Iris pigment epithelial cell (primary cell): ENCODE measurements at places on chromosomes 2 and 18.

- DNase-seq: no peak
These were observed 339.7 kb downstream of the RPRM start for GRCh38 chr2:153138651-153139375.

- peak; percentile 78 for DNase-seq
These were observed at the start of gene CLIP4 for GRCh38 chr2:29114946-29115609. Gene CLIP4, plus strand, starts transcription at chr2:29115415. Its CDS starts 5,974 bp downstream, at chr2:29121389.

- DNase-seq: peak; percentile 20
These were observed 14.6 kb upstream of the DNAJC27 start for GRCh38 chr2:24986372-24986771.

DNA sequence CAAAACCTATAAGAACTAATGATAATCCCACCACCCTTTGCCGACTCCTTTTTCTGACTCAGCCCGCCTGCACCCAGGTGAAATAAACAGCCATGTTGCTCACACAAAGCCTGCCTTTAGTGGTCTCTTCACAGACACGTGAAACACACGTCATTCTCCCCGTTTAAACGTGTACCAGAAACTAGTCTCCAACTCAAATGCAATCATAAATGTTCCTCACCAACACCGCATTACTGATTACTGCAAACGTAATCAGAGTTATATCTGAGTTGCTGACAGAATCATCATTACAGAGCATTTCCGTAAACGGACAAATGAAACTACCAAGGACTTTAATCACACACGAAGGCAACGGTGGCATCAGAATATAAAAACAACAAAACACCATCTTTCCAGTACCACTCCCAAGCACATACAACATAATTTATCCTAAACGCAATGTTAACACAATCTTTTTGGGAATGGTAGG lies 1.9 kb downstream of the CLK1 start:
- DNase-seq: peak; percentile 84

- peak; percentile 21 for DNase-seq
These were observed 393.4 kb downstream of the ALK start for GRCh38 chr2:29527947-29528346.

GRCh38 chr2:11870584-11870983 lies 124.2 kb downstream of the LPIN1 start:
- DNase-seq: no peak

DNA sequence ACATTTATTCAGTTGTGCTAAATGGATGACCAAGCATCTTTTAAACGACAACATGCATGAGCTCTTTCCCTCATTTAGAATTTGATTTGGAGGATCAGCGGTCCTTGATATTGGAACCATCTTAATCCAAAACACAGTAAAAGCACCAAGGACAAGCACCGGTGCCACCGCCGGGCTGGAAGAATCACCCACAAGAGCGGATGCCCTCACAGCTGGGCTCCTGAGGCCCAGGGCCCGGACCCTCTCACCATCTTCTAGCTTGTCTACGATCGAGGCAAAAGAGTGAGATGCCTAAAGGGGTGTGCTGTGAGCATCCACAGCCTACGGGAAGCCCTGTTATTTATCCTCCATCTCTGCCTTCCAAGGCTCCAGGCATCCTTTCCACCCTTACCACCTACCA lies 129.5 kb downstream of the ZNF516 start:
- no peak for DNase-seq

- no peak for DNase-seq
These were observed 333.2 kb downstream of the SOX11 start for GRCh38 chr2:6025391-6025790.

DNA sequence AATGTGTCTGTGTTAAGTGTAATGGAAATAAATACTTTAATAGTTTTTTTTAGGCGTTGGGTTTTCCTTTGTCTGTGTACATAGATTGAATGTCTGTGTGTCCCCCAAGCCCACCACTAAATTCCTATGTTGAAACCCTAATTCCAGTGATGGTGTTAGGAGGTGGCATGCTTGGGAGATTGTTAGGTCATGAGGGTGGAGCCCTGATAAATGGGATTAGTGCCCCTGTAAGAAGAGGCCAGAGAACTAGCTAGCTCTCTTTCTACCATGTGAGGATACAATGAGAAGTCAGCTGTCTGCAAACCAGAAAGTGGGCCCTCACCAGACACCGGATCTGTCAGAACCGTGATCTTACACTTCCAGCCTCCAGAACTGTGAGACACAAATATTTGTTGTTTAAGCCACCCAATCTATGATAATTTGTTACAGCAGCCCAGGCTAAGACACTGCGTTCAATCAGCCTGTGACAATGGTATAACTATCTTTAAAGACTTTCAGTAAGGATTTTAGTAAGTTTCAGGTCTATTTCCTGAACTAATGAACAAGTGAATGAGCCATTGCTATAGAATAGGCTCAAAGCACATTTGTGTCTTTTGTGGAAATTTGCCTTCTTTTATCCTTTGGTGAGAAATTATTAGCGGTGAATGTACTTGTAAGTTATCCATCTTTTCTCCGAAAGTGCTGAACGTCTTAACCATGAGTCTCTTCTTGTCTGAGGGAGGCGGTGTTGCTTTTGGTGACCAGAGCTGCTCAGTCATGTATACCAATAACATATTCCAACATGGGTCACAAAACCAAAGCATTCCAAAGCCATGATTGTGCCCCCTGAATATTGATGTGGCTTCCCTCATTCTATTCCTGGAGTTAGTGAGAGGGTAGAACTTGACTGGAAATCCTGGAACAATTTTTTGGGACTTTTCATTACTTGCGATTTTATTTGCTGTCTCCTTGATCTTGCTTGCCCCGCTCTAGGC lies 29.6 kb upstream of the IL1R1 start:
- DNase-seq: peak; percentile 50

GRCh38 chr18:43192408-43192807 lies 76.9 kb upstream of the RIT2 start:
- peak; percentile 66 for DNase-seq

GRCh38 chr2:65240657-65241056 lies 13.0 kb downstream of the ACTR2 start:
- DNase-seq: peak; percentile 34

DNA sequence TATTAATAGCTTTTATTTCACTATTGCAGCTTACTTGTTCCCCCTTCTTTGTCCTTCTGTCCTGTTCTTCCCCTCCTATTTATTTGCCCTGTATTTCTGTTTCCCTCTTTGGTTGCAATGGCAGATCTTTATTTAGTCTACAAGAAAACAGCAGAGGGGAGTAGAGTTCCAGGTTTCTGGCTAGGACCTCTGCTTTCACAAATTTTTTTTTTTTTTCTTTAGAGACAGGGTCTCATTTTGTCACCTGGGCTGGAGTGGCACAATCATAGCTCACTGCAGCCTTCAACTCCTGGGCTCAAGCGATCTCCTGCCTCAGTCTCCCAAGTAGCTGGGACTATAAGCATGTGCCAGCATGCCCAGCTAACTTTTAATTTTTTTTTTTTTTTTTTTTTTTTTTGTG lies 188.1 kb upstream of the SPRED2 start:
- no peak for DNase-seq

- DNase-seq: peak; percentile 36
These were observed 640.9 kb upstream of the SETBP1 start for GRCh38 chr18:44039826-44040225.

- peak; percentile 35 for DNase-seq
These were observed at the start of gene SULT1C4 for GRCh38 chr2:108377815-108378630. Gene SULT1C4, plus strand, starts transcription at chr2:108377954. Its CDS starts 384 bp downstream, at chr2:108378338.

- no peak for DNase-seq
These were observed 34.2 kb downstream of the TMEM131 start for GRCh38 chr2:97961534-97961933.

DNA sequence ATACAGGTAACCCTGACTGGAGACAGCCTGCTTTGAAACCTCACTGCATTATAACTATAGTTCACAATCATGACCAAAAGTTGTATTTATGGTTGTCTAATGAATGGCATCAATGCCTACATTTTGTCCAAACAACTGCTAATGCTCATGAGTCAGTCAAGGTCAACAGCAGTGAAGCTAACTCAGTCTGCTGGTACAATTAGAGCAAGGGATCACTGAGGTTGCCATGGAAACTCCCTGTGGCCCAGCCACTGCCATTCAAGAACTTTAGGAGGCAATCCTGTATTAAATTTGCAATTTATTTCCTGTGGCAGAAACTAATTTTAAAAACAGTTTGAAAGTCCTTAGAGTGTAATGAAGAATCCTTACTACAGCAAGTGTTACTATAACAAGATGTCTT lies 185.1 kb upstream of the SMAD7 start:
- peak; percentile 72 for DNase-seq

DNA sequence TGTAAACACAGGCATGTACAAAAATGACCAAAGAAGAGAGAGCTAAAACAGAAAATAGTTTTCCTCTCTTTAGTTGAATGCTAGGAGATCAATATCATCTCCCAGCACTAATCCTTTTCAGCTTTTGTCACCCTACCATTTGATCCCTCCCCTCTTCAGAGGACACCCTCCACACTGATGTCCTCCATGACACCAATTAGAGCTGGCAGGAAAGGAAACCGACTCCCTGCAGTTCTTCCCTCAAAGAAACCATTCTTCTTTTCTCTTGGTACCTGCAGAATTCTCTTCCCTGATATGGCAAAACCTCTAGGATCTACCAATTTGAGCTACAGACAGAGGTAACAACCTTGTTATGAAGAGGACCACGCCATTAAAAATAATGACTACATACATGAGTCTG lies 5.3 kb downstream of the EPB41L3 start:
- no peak for DNase-seq

- DNase-seq: no peak
These were observed 65.5 kb downstream of the CABLES1 start for GRCh38 chr18:23200756-23201155.

GRCh38 chr18:55768255-55768654 lies 180.3 kb upstream of the TCF4 start:
- DNase-seq: peak; percentile 9

DNA sequence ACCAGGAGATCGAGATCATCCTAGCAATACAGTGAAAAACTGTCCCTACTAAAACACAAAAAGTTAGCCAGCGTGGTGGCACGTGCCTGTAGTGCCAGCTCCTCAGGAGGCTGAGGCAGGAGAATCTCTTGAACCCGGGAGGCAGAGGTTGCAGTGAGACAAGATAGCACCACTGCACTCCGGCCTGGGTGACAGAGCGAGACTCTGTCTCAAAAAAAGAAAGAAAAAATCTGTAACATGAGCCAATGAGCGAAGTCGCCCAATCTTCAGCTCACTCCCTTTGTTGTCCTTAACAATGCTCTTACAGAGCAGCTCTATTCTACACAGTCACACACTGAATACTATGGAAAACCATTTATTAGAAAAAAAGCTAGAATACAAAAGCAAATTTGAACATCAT lies 22.0 kb downstream of the FAM98A start:
- DNase-seq: no peak

GRCh38 chr2:99811544-99811943 lies 321.7 kb upstream of the REV1 start:
- DNase-seq: peak; percentile 38

DNA sequence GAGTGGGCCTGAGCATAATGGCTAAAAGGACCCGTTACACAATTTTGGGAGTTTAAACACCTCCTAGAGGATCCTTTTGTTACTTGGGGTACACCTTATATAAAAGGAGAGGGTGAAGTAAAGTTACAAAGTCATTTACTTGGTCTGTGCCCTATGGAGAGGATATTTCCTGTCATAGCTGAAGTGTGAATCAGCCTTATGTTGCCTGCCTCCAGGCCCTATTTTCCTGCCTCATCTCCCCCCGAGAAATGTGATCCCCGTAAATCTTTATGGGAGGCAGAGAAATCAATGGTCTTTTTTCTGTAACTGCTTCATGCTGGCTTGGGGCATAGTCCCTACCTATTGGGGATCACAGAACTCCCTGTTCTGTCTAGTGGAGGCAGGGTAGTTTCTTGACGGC lies 906.6 kb downstream of the DSC3 start:
- no peak for DNase-seq

GRCh38 chr2:15732341-15733077 lies 140.8 kb downstream of the DDX1 start:
- peak; percentile 18 for DNase-seq

DNA sequence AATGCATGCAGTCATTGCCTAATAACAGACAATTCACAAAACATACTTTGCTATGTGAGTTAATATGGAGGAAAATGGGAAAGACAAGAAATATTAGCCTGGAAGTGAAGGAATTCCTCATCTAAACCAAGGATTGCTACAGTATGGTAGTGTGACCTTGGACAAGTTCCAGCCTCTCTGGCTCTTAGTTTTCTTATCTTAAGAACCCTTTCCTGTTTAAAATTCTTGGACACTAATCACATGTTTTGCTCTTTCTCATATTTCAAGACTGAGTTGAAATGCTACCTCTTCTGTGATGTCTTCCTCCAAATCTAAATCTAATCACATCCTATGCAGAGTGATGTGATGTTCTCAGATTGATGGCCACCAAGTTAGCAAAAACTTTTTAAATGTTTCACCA lies 20.8 kb upstream of the ADAM23 start:
- DNase-seq: peak; percentile 91

DNA sequence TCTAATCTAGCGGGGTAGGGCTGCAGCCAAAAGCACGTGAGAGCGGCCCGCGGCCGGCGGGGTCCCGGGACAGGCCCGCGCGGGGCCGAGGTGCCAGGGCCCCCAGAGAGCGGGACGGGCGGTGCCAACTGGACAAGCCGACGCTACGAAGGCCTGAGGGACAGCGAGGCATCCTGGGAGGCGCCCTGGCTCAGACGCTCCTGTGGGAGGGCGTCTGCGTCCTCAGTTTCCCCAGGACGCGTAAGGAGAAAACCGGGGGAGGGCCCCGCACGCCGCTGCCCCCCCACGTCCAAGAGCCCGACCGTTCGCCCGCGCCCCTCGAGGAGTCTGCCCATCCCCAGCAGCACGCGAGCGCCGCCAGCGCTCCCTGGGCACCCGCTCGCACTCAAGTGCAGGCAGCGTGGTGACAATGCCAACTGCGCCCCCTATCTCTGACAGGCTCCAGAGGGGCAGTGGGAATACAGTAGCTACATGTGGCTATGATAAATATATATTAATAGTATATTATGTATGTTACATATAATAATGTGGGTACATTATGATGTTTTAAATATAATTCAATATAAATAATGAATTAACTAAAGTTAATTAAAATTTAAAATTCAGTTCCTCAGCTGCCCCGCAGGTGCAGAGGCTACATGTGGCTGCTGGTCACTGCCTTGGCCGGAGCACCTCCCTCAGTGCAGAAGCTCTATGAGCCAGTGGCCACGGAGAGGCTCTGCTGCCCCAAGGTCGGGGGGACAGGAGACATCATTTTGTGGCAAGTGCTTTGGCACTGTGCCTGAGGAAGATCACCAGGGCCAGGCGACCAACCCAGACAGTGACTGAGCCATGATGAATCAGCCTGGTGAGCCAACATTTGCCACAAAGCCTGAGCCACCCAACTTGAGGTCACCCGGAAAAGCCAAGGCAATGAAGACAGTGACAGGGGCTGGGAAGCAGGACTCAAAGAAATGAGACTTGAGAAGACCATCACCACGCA lies 5.5 kb upstream of the SFT2D3 start:
- DNase-seq: no peak
